ENCODE measurements at places on chromosomes 7 and 10. TPM values are rescaled to one million over a fixed set of nuclear protein-coding genes. Genes with fewer than 3 reads are reported as not detected.

DNA sequence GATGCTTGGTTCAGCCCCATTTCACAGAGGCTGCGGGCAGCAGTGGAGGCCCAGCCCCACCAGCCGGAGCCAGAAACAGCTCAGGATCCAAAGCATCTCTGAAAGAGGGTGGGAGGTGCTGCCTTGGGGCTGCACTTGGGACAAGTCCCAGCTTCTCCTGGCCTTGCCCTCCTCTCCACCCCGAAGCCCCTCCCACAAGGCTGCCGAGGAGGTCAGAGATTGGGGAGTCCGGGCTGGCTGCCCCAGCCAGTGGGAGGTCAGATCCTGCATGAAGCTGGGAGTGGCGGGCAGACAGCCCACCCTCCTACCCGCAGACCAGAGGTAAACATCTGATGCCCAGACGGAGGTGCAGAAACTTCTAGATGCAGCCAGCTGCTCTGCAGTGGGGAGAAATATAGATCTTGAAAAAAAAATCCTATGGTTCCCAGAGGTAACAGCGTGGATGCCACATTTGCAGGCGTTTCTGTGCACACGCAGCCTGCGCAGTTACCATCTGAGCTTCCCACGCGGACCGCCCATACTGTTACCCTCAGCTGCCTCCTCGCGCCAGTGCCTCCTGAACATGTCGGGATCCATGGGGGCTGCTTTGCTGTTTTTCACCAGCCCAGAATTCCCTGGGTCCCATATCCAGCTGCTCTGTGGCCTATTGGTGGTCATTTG is 36.9 kb upstream of the GNA12 start:
- no peak for DNase-seq

DNA sequence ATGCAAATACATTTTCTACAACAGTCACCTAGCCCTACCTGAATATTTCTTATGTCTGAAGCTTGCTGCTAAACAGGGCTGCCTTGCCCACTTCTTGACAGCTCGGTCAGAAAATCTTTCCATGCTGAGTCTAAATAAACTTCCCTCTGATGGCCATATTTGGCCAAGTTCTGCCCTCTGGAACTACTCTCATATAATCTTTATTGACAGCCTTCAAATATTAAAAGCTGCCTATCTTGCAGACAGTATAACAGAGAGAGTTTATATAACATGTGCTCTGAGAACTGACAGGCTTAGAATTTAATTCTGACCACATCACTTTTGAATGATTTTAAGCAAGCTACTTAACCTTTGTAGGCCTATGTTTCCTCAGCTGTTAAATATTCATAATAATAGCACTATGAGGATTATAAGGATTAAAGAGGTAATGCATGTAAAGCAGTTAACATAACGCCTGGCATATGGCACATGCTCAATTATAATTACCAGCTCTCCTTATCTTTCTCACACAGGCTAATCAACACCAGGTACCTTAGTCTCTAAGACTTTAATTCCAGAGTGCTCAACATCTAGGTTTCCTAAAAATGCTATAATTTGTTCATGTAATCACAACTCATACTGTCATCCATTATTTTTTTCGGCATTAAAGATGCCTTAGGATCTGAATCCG is 334.1 kb downstream of the HPSE2 start:
- DNase-seq = no peak

- no peak for DNase-seq
Measured at GRCh38 chr10:109928475-109928891, 5.2 kb upstream of the XPNPEP1 start.

DNA sequence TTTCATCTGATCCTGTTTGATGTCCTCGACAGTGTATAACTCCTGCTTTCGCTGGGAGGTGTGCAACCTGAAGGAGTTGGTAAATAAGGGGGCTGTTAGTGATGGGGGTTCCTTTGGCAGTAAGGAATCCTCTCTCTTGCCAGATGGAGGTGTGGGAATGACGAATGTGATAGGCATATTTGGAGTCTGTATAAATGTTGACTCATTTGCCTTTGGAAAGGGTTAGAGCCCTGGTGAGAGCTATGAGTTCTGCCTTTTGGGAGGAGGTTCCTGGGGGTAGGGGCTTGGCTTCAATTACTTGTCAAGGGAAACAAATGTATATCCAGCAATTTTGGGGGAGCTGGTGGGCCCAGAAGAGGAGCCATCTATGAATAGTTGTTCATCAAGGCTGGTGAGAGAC is 11.4 kb upstream of the CHST3 start:
- DNase-seq = no peak

DNA sequence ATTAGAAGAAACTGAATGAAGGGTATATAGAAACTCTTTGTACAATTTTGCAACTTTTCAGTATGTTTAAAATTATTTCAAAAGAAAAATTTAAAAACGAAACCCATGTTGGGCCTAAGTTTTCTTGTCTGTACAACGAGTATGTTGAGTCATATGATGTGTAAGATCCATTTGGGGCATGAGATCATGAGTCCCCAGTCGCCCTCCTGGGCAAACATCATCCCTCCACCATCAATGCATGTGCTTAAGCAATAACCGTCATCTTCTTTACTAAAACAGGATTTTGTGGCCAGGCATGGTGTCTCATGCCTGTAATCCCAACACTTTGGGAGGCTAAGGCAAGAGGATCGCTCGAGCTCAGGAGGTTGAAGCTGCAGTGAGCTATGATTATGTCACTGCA is 54.2 kb upstream of the CDCA7L start:
- no peak for DNase-seq

- DNase-seq = no peak
Measured at GRCh38 chr7:46960970-46961369, 620.9 kb downstream of the TNS3 start.

SEMA3C gene
- not detected for total RNA-seq

DNA sequence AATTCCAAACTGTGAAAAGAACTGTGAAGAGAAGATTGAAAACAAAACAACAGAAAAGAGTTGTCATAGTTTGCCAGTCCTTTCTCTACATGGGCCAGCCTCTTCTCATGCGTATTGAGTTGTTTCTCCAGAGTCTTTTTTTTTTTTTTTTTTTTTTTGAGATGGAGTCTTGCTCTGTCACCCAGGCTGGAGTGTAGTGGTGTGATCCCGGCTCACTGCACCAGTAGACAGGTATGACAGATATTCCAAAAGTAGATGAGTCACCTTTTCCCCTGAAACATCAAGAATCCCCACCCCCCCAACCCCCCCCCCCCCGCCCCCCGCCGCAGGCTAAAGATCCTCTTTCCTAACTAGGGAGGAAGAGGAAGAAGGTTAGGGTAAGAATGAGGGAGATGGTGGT is 15.6 kb upstream of the KMT2C start:
- DNase-seq = no peak

DNA sequence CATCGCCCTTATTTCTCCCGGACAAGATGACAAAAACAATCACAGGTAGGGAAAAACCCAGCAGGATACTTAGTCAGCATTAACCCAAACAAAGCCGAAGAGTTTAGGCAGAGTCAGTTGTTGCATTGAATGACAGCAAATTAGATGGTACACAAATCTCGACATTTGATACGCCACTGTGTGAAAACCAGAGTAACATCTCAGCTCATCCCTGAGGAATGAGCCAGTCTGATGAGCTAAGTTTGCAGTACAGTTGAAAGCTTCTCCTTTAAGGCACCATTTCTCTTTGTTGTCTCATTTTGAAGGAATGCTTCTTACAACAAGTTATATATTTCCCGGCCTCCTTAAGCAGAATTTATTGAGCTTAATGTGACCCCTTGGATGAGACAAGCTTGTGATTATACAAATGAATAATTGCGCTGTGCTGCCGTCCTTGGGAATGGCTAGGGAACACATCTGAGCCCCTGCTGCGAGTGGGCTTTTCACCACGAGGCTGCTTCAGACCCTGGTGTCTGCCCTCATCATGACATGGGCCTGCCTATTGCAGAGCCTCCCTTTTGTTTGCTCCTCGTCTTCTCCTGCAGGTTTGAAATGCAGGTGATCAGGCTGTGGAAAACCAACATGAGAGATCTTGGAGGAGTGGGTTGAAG is 137.3 kb downstream of the CELF2 start:
- DNase-seq = no peak

DNA sequence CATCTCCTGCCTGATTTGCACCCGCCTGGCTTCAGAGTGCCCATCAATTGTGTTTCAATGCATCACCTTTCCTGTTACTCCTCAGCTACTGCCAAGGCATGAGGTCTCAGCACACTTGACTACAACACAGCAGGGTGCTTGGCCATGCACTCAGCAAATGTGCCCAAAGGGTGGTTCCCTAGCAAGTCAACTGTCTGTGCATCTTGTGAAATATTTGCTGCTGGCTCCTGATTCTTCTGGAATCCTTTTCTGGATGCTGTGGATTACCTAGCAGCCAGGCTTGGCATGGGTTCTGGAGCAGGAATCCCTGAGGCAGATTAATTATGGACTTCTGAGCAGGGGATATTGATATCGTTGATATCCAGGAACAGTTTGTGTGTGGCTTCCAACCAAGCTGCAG is 662.6 kb upstream of the MGMT start:
- DNase-seq = no peak
